Stimulated activated CD8-positive, alpha-beta memory T cell treated with anti-CD3 and anti-CD28 coated beads, Interleukin-7, amount 100 ng/mL, for 1 hour (primary cell): ENCODE measurements at places on chromosomes 2 and 18.

- DNase-seq, result no peak
These were observed 49.9 kb downstream of the ST8SIA5 start for GRCh38 chr18:46706968-46707367.

- DNase-seq, result no peak
These were observed 248.2 kb downstream of the TMX3 start for GRCh38 chr18:68466672-68467071.

DNA sequence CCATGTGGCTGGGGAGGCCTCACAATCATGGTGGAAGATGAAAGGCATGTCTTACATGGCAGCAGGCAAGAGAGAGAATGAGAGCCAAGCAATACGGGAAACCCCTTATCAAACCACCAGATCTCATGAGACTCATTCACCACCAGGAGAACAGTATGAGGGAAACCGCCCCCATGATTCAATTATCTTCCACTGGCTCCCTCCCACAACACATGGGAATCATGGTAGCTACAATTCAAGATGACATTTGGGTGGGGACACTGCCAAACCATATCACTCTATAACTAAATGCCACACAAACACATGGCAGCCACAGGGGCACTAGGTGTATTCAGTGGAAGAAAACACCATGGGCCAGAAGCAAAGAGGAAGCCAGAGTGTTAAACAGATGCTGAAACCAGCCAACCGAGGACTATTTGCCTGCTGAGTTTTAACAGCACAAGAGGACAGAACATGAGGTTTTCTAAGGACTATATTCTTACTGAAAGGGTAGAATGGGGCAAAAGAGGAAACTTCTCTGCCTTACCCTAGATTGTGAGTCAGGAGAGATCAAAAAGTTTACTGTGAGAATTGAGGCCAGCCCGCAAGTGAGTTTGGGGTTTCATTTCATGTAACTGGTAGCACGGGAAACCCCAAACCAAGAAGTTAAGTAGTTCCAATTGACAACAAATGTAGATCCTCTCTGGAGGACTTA lies 49.2 kb downstream of the SIGLEC15 start:
- no peak for DNase-seq

DNA sequence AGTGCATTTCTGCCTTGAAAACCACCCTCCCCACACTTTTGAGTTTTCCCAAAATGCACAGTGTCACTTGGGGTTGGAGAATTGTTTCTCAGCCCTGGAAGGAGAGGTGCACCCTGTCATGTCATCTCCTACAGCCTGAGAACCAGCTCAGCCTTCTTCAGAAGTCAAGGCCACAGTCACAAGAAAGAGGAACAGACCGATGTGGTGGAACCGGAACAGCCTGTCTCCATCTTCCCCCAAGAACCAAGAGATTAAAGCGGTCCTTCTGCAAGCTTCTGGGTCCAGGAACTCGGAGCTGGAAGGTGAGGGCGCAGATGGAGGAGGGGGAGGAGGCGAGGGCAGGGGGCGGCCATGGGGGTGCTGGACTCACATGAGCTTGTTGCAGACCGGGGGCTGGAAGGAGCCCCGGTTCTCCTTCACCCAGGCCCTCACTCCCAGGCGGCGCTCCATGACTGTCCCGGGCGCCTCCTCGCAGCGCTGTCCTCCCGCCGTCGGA lies 248 bp downstream of the HAAO start:
- DNase-seq, result no peak

DNA sequence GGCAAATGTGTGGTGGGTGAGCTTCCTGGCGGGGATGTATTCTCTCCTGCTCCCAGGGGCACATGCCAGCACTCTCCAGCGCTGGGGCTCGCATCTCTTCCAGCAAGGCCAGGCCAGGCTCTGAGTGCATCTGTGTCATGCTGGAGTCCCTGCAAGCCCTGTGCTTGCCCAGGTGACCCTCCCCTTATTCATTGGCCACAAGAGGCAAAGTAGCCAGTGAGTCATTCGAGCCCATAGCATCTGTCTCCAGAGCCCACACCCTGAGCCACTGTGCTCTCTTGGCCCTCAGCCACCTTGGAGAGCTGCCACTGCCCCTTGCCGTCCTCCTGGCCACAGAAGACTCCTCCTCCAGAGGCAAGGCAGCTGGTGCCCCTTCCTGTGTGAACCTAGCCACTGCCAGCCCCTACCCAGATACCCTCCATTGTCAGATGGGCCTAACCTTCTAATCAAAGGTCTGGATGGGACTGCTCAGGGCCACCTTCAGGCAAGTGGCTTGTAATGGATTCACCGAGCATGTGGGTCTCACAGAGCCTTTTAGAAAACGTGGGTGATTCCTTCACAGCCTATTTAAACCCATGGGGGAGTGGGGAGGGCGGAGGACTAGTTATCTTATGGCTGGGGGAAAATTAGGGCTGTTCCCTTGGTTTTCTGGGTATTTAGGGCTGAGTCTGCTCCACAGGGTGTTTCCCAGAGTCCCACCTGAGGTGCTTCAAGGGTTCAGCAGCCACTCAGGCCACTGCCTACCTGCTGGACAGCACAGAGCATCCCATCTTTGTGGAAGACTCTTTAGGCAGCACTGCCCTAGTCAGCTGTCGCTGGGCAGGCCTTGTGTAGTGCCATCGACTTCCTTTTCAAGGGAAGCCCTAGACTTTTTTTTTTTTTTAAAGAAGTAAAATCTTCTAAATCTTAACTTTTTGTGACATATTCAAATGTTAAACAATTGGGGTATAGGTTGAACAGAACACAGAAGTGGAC lies 137.4 kb downstream of the ACOXL start:
- no peak for DNase-seq

GRCh38 chr2:85132834-85133637 lies at the start of gene TCF7L1:
Gene TCF7L1 (plus strand): TSS chr2:85133392. CDS start chr2:85133685, 293 bp downstream.
- DNase-seq, result no peak

DNA sequence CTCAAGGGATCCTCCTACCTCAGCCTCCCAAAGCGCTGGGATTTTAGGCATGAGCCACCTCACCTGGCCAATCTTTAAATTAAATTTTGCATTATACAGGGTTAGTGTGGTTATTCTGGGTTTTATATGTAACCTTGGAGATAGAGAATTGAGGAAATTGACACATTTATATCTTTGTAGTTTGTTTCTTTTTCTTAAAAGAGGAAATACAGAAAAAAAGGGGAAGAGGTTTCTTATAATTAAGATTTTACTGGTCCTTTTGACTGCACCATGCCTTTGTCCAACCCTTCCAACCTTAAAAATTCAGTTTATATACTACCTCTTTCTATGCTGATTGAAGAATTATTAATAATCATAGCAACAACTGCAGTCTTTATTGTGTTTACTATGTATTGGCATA lies 210.1 kb upstream of the STON1 start:
- DNase-seq, result no peak

- no peak for DNase-seq
These were observed 55.9 kb downstream of the TMEM185B start for GRCh38 chr2:120167272-120167671.

GRCh38 chr2:9002637-9003365 lies 683 bp downstream of the MBOAT2 start:
- no peak for DNase-seq

- DNase-seq, result no peak
These were observed 10.0 kb downstream of the GALNT5 start for GRCh38 chr2:157267476-157267875.

DNA sequence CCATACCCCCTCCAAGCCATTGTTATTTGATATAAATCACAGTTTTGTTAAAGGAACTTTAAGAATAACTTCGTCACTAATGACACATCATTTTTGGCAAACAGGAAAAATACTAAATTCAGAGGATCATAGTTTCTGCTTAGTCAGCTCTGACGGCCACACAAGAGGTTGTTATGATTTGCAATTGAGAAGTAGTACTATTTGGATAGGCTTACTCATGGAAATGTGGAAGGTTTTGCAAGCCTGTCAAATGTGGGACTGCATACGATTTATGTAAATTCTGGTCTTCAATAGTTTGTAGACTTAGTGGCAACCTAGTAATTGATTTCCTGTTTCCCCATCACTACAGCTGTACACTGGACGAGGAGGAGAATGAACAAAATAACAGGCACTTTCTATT lies 108.1 kb downstream of the ARHGEF33 start:
- DNase-seq, result no peak

- no peak for DNase-seq
These were observed 11.9 kb upstream of the NMUR1 start for GRCh38 chr2:231542136-231542535.

DNA sequence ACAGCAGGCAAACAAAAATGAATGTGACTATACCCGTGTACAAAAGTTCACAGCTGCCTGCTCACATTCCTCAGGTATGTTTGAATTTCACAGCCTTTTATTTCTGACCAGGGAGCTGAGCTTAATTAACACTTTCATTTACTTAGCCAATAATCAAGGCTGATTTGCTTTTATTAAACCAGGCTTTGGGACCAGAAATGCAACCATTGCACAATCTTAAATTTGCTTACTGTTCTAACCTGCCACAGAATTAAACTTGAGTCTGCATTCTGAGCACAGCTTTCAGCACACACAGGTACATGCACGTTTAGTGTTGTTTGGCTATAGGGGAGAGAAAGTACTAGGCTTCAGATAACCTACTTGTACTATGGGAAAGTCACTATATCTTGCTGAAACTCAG lies 372.4 kb upstream of the ATP5MC3 start:
- DNase-seq, result no peak

DNA sequence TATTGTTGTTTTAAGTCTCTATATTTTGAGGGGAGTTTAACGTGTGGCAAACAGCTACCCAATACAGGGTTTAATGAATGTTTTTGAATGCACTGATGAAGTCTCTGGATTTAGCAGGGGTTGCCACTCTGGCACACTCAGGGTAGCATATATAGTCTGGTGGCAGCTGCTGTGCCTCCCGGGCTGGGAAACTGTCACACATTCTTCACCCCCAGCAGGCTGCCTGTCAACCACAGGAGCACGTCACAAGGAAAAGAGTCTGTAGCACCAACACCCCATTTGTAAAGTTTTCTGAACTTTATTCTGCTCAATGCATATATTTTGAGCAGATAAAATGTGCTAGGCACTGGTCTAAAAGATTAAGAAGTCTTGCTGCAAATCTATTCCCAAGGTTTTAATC lies 39.3 kb downstream of the NGEF start:
- DNase-seq, result no peak

DNA sequence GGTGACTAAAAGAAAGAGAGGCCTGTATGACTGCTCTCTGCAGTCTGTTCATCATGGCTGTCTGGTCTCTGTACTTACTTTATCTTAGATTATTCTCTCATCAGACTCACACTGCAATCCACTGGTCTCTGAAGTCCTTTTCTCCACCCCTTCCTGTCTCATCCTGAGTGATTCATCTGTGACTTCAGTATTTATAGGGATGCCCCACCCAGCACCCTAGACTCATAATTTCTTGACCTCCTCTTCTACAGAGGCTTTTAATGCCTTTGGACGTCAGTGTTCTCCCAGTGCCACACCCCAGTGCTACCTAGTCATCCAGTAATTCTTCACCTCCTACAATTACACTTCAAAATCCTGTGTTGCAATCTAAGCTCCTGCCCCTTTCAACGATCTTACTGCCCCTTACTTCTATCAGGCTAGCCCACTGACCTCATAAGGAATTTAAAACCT lies 14.9 kb upstream of the ITPRID2 start:
- no peak for DNase-seq

GRCh38 chr2:34401186-34401585 lies 802.1 kb upstream of the FAM98A start:
- DNase-seq, result no peak

GRCh38 chr2:28633746-28634145 lies 117.9 kb upstream of the PPP1CB start:
- no peak for DNase-seq

GRCh38 chr18:33146014-33146413 lies 294.5 kb downstream of the CCDC178 start:
- no peak for DNase-seq

DNA sequence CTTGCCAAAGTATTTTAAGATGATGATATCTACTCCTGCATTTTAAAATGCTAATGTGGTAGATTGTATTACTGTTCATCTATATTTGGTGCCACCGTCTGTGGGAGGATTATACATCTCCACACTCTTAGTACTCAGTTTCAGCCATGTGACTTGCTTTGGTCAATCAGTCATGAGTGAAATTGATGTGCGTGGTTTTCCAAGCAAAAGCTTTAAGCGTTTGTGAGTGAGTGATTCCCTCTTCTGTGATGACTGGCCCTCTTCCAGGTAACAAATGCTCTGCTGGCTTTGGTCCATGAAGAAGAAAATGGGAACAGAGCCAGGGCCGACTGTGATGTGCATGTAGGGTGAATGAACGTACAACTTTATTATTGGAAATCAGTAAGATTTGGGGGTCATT lies 330.4 kb downstream of the LPIN1 start:
- DNase-seq, result no peak

- no peak for DNase-seq
These were observed 379.5 kb upstream of the MAP2 start for GRCh38 chr2:209044307-209044706.

- DNase-seq, result no peak
These were observed 227.9 kb downstream of the CDH2 start for GRCh38 chr18:27948986-27949385.

GRCh38 chr18:33128581-33128980 lies 311.9 kb downstream of the CCDC178 start:
- DNase-seq, result no peak

- no peak for DNase-seq
These were observed 3.6 kb downstream of the PAPOLG start for GRCh38 chr2:60759654-60760053.

DNA sequence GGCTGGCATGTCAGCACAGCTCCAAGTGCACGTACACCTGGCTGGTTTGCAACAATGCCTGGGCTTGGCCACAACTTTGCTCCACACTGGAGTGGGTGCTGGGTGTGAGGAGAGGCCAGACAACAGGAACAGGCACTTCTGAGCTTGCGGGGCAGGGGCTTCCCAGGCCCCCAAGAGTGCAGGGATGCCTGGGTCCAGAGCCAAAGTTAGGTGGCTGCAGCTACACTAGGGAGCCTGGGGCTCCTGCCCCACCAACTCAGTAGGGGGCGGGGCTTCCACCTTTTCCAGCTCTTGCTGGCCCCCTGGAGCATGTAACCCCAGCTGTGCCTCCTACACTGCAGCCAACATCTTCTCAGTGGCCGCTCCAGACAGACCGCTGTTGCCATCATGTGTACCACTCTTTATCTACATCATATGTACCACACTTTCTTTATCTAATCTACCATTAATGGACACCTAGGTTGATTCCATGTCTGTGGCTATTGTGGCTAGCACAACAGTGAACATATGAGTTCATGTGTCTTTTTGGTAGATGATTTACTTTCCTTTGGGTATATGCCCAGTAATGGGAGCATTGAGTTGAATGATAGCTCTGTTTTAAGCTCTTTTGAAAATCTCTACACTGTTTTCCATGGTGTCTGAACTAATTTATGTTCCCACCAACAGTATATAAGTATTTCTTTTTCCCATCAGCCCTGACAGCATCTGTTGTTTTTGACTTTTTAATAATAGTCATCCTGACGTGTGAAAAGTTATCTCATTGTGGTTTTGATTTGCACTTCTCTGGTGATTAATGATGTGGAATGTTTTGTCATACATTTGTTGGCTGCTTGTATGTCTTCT lies 87.9 kb downstream of the ZNF804A start:
- no peak for DNase-seq
